ENCODE measurements at places on chromosomes 11 and 22.

GRCh38 chr22:25081409-25081824 is 118.2 kb upstream of the CRYBB3 start:
- no peak for DNase-seq

- DNase-seq = no peak
Observed at GRCh38 chr11:29271616-29272015, 745.2 kb downstream of the KCNA4 start.

- no peak for DNase-seq
Observed at GRCh38 chr11:134124660-134125451, 56.0 kb downstream of the JAM3 start.

DNA sequence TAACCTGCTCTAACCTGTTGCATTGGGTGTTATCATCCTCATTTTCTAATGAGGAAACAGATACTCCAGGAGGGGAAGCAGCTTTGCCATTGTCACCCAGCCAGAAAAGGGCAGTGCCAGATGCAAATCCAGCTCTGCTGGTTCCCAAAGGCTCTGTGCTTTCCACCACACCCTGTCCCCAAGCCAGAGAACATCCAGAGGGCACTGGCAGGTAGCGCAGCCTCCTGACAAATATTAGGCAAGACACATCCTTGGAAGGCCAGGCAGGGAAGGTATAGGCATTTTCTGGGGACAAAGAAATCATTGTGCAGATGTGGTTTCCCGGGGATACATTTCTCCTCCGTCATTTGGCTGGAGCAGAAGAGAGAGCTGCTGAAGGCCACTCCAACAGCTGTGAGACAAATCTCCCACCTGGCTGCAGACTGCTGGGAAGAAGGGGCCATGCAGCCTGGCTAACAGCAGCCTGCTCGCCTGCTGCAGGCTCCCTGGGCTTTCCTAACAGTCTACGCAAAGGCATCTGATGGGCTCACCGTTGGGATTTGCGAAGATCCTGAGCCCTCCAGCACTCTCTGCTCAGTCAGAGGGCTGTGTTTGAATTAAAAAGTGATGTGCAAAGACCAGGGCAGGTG is 93.9 kb upstream of the PITPNB start:
- no peak for DNase-seq

DNA sequence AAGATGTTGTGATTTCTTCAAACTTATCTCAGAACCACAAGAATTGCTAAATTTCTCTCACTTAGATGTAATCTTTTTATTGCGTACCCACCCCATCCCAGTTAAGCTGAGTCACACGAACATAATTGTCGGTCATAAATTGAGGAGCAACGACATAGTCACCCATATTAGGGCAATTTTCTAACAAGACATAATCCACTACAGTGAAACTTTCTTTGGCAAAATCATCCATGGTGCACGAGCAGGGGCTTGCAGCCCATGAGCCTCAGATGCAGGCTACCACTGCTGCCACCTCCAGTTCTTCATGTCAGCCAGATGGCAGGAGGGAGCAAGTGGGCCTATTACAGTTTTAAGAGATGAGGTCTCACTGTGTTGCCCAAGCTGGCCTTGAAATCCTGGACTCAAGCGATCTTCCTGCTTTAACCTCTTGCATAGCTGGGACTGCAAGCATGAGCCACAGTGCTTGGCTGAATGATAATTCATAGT is 70.3 kb upstream of the GRK2 start:
- no peak for DNase-seq

GRCh38 chr11:14898906-14899305 is 6.9 kb upstream of the CYP2R1 start:
- no peak for DNase-seq

DNA sequence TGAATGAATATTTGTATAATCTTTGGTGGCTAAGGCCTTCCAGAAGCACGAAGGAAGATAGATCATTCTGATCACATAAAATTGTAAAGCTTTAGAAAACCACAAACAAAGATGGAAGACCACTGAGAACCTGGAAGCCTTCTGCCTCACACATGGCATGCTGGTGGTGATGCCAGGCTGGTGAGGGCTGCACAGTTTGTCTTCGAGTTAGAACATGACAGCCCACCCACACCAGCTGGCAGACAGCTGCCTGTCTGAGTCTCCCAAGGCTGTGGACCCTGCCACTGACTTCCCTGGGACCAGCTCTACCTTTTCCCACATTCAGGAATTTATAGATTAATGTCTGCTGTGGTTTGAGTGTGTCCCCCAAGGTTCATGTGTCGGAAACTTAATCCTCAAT is 48.8 kb upstream of the B3GAT1 start:
- DNase-seq = no peak

DNA sequence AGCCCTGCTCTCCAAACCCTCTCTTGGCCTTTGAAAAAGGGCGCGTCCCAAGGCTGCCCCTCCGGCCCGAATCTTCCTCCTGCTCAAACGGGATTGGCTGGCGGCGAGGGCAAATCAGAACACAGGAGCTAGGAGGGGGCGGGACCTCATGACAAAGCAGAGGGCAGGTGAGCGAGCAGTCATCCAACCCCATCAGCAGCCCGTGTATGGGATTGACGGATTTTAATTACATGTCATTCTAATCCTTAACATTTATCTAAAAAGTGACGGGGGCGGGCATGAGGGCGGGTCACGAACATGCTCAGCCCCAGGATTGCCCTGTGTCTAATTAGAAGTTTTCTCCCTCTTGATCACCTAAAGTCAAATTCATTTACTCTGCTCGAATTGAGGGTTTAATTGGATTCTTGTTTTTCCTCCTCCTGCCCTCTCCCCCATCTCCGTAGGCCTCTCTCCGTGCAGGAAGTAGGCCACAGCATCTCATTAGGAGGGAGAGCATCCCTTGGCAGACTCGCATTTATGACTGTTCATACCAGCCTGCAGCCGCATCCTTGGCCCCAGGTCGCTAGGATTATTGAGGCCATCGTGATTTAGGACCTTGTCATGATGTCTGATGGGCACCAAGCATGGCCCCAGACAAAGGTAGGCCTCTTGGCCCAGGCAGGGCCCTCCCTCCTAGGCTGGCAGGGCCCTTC is 147.1 kb downstream of the CHST1 start:
- DNase-seq = no peak

GRCh38 chr22:48629631-48630432 is 1197.8 kb downstream of the BRD1 start:
- no peak for DNase-seq

DNA sequence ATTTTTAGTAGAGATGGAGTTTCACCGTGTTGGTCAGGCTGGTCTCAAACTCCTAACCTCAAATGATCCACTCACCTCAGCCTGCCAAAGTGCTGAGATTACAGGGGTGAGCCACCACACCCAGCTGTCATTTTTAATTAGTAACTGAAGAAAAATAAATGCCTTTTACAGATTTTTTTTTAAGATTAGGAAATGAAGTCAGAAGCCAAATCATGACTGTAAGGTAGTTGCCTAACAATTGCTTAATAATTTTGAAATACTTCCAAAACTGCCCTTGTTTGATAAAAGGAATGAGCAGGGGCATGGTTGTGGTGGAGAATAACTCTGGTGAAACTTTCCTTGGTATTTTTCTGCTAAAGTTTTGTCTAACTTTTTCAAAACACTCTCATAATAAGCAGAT is 98.9 kb upstream of the SLC5A12 start:
- no peak for DNase-seq

DNA sequence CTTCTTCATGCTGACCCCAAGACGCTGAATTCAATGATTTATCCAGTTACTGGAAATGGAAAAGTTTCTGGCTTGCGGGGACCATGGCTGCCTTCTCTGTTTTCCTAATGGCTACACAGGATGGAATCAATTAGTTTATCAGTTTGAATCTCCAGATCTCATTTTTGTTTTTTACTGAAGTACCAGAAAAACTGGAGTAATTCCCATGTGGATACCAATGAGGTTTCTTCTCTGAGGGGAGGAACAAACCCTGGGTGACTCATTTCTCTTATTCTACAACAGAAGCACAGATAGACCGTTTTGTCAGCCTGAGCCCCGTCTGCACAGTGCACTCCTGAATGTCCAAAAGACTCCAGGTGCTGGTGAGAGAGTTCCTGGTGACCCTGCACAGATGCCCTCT is 3.4 kb downstream of the ZNF195 start:
- DNase-seq = no peak

DNA sequence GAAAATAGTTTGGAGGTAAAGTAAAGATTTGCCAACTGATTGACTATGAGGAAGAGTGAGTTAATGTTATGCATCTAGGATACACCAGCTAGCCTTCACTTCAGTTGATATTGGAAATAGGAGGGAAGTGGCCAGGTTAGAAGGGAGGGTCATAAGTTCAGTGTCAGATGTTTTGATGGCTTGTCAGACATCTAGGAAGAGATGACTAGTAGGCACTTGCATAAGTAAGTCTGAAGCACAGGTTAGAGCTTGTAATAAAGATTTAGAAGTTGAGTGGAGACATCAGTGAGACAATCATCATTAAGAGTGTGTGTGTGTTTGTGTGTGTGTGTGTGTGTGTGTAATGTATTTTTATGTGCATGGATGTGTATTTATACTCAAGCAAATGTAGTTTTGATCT is 146.1 kb downstream of the OR4C45 start:
- no peak for DNase-seq

- no peak for DNase-seq
Observed at GRCh38 chr11:70072461-70072860, 5.7 kb upstream of the ANO1 start.

DNA sequence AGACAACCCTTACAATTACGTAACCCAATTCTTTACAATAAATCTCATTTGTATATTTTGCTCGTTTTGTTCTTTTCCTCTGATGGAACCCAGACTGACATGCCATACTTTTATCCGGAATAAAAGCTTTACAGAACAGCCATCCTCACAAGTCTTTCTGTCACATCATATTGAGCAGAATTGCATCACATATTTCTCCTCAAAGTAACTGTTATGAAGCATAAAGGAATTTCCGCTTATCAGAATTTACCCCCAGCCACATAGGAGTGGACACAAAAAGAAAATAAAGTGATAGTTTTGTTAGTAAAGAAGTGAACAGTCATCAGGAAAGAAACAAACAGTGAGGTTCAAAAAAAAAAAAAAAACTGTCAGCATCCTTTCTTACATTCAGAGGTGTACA is 539.5 kb upstream of the LUZP2 start:
- DNase-seq = no peak

DNA sequence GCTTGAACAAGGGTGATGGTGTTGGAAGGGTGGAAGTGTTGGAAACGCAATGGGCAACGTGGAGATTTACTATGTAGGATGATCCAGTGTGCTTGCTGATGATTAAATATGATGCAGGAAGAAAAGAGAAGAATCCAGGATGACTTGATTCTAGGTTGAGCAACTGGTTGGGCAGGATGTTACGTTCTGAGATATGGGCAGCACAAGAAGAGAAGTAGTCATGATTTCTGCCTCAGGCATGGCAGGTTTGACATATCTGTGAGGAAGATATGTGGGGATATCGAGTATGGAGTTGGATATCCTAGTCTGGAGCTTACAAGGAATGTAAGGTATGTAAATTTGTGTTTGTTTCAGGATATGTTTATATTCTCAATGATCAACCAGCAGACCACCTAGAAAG is 1.9 kb downstream of the OR52K1 start:
- no peak for DNase-seq

DNA sequence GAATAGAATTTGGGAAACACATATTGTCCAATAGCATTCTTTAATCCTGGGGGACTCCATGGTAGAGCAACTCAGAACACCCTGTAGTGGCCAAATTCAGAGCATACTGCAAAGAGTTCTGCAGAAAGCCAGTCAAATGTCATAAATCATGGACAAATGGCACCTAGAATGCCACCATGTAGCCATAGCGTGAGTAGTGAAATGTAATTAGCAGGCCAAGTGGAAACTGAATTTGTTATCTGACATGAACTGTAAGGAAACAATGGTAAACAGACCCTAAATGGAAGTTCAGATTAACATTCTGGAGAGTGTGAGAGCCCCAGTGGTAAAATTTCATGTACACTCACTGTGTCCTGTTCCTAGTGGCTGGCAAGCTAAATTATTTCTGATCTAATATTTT is 7.0 kb upstream of the PRSS23 start:
- no peak for DNase-seq

DNA sequence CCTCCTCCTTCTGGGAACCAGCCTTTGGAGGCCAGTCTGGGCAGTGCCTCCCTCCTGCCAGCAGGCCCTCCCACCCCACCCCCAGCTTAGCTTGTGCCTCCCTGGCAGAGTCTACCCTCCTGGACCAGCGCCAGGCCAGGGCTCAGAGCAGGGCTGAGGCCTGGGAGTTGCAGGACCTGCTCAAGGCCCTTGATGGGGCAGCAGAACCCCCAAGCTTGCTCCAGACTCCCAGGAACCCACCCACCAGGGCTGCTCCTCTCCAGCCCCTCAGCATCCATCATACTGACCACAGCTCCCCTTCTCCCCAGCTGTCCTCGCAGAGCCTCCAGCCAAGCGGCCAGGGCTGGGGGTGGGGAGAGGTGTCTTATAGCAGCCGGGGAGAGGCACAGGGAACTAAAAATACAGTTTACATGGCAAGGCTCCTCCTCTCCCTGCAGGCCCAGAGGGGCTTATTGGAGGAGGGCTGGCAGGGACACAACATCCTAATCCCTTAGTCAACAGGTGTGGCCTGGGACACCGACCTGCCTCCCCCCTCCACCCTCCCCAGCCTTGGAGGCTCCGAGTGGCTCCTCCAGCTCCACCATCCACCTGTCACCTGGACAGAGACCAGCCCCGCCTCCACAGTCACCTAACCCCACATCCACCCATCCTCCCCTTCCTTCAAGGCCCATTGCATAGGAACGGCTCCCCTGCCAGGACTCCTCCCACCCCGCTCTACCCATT is 5.2 kb upstream of the MB start:
- DNase-seq = no peak

DNA sequence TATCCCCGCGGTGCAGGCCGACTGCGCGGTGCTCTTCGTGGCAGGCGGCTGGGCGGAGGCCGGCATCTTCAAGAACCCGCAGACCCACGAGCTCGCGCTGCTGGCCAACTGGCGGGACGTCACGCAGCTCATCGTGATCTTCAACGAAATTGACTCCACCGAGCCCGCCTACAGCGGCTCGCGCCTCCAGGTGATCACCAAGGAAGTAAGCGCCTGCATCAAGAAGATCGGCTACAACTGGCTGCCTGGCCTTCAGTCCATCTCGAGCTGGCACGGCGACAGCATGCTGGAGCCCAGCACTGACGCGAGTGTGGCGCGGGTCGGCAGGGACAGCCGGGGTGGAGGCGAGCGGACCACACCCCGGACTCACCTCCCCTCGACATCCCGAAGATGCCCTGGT is 53.9 kb upstream of the MTNR1B start:
- DNase-seq = no peak

- no peak for DNase-seq
Observed at GRCh38 chr22:35850831-35851230, 133.2 kb downstream of the APOL5 start.

- peak; percentile 83 for DNase-seq
Observed at GRCh38 chr11:6576471-6577373, 26.7 kb downstream of the RRP8 start.

DNA sequence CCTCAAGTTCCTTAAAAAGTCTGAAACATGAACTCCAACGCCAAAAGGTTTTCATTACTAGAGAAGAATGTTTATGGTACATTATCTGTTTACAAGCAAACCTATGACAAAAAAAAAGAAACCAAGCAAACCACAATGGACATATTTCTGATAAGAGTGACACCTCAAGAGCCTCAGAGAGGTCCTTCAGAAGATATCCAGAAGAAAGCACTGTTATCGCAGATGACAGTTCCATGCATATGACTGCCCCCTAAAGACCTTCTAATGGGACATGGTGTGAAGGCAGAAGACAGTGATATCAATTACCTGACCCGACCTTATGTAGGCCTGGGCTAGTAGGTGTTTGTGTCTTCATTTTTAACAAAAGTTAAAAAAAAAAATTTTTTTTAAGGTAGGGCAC is 3.1 kb downstream of the HDHD5 start:
- DNase-seq = no peak

- DNase-seq = no peak
Observed at GRCh38 chr22:46589141-46589748, 30.9 kb upstream of the GRAMD4 start.

- DNase-seq = no peak
Observed at GRCh38 chr11:93904716-93905115, 54.3 kb upstream of the VSTM5 start.
